Daoy (cell line): ENCODE measurements at places on chromosomes 5 and 9.

GRCh38 chr5:111142932-111143331, 50.8 kb downstream of the WDR36 start:
- DNase-seq: no peak

- no peak for DNase-seq
Measured at GRCh38 chr9:83372957-83373356, 165.2 kb downstream of the FRMD3 start.

- no peak for DNase-seq
Measured at GRCh38 chr5:157481265-157481664, 21.3 kb downstream of the NIPAL4 start.

- no peak for DNase-seq
Measured at GRCh38 chr5:81161012-81161601, 72.0 kb upstream of the CKMT2 start.

DNA sequence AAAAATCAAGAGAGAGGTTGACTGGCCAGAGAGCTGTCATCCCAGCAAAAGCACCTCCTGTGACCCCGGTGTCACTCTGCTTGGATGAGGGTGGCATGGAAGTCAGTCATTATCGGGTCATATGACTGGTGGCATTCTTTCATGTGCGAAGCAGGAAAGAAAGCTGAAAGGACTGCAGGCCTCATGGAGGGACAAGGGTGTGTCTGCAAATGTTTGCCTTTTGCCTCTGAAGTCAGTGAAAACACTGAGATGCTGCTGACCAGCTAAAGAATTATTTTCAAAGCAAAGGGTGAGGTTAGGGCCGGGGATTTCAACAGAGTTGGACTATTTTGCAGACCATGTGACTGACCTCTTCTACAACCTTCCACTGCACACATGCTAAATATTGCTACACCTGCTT, 298.3 kb downstream of the CSNK1G3 start:
- DNase-seq: no peak

DNA sequence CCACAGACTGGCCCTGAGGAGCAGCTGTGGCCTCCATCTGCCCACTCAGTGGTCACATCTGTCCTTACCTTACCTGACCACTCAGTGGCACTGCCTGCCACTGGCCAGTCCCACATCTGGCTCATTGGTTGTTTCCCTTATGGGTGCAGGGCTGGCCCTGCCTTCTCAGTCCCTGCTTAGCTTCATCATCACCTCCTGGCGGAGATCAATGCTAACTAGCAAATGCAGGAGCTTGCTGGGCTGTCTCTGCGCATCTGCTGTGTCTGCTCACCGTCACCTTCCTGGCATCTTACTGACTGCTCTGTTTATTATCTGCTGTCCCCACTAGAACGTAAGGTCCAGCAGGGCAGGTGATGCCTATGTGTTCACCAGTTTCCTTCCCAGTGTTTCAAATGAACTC, 356.9 kb downstream of the SEMA5A start:
- no peak for DNase-seq

- no peak for DNase-seq
Measured at GRCh38 chr5:41770799-41771198, 99.4 kb downstream of the OXCT1 start.

DNA sequence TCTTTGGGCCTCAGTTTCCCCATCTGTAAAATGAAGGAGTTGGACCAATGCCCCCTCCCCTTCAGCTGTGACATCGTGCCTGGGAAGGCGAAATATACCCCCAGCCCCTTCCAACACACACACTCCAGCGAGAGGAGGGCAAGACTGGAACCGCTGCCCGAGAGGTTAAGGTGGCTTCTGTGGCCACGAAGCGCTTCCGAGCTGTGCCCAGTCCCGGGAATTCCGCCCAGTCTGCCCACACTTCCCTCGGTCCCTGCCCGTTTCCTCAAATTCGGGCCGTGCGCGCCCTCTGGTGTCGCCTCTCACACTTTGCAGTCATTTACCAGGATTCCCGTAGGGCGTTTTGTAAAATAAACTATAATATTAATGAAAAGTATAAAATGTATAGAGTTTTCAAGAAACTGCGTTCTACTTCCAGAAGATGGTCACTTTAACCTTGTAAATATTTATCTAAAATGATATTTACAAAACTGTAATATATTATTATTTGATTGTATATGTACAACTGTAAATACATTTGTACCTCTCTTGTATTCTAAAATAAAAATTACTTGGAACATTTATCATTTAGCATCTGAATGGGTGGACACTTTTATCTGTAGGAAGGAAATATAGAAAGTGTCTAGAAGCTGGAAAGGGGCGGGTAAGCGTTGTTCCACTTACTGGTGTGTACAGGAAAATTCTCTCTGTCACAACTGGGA, 11.0 kb upstream of the EXOSC2 start:
- DNase-seq: peak; percentile 92

DNA sequence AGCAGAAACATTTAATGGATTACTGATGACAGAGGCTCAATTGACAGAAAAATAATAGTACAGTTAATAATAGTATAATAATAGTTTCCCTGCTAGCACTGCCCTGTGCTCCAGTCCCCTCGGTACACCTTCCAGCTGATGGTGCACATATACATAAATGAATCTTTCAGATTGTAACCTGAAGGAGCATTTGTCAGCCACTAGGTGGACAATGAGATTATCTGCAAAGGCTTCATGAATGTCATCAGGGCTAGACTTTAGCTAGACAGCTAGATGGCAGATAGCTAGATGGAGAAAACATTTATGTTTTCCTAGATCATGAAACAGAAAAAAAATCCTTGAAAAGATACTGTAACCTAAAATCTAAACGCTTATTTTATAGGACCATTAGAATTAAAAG, 304.4 kb upstream of the SMC2 start:
- DNase-seq: no peak

- no peak for DNase-seq
Measured at GRCh38 chr9:113955076-113955752, 79.1 kb downstream of the ZNF618 start.

DNA sequence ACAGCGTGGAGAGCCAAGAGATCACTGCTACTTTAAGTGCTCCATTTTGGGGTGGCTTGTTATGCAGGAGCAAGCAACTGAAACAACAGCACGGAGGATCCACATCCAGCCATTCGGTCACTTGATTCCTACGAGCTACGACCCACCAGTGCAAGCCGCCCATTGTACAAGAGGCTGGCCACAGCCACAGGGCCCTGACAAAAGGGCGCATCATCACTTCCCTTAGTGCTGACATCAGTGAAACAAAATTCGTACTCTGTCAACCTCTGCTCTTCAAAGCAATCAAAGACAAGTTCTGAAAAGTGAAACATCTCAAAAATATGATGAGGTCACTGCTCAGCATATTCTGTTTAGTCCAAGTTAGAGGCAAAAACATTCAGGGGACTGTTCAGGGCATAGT, 168.4 kb downstream of the GADD45G start:
- no peak for DNase-seq
